ENCODE measurements at places on chromosomes 3 and 15.

GRCh38 chr3:73021301-73021835 is 24.8 kb downstream of the PPP4R2 start:
- no peak for DNase-seq

- no peak for DNase-seq
Observed at GRCh38 chr3:127276396-127276795, 11.4 kb downstream of the PRR20G start.

GRCh38 chr15:71440489-71441110 is 325.3 kb downstream of the THSD4 start:
- DNase-seq: no peak

DNA sequence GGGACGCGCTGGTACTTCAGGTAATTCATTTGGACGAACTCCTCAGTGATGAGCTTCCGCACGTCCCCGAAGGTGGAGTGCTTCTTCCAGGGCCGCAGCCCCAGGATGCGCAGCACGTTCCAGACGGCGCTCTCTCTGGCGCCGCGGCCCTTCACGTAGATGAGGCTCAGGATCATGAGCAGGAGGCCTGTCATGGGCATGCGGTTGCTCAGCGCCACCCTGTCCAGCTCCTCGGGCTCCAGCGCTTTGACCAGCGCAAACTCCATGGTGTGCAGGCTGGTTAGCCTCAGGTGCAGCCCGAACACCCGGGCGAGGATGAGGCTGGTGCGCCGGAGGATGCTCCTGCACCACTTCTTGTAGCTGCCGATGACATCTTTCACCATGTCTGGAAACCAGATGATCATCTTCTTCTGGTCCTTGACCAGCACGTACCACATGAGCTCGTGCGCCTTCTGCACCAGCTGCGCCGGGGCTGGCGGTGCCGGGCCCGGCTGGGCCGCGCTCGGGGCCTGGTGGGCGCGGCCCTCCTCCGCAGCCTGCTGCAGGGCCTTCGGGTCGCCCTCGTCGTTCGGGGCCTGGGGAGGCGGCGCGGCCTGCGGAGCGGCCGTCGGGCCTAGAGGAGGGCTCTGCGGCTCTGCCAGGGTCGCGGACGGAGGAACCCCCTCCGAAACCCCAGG is 501 bp downstream of the NDN start:
- DNase-seq: peak; percentile 17

GRCh38 chr3:13116426-13116825 is 43.2 kb upstream of the IQSEC1 start:
- no peak for DNase-seq

- no peak for DNase-seq
Observed at GRCh38 chr3:152564459-152564858, 270.5 kb upstream of the P2RY1 start.

GRCh38 chr3:44894485-44894884 is 20.1 kb downstream of the TGM4 start:
- DNase-seq: no peak

DNA sequence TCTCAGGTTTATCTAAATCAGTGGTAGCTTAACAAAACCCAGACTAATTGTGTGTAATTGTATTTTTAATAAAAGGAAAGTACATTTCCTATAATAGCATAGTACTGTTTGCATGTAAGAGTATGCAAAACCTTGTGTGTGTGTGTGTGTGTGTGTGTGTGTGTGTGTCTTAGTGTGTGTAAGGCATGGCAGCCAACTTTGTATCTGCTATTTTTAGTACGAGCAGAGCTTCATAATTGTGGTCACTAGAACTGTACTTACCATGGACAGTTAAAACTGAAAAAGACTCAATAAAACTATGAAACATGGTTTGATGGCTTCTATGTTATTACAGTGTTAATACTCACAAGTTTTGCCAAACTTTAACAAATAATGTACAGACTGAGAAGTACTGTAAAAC is 6.2 kb downstream of the P2RY1 start:
- no peak for DNase-seq

- DNase-seq: no peak
Observed at GRCh38 chr3:13544951-13545651, 3.8 kb upstream of the FBLN2 start.

GRCh38 chr3:124639406-124640237 is 90.6 kb upstream of the UMPS start:
- DNase-seq: no peak

GRCh38 chr15:48671103-48672022 is 25.9 kb upstream of the FBN1 start:
- no peak for DNase-seq

All from head of caudate nucleus (tissue), 42 donors.